ENCODE measurements at places on chromosomes 11 and 22.

- no peak for DNase-seq
Observed at GRCh38 chr11:83835423-83835822, 549.3 kb upstream of the CCDC90B start.

DNA sequence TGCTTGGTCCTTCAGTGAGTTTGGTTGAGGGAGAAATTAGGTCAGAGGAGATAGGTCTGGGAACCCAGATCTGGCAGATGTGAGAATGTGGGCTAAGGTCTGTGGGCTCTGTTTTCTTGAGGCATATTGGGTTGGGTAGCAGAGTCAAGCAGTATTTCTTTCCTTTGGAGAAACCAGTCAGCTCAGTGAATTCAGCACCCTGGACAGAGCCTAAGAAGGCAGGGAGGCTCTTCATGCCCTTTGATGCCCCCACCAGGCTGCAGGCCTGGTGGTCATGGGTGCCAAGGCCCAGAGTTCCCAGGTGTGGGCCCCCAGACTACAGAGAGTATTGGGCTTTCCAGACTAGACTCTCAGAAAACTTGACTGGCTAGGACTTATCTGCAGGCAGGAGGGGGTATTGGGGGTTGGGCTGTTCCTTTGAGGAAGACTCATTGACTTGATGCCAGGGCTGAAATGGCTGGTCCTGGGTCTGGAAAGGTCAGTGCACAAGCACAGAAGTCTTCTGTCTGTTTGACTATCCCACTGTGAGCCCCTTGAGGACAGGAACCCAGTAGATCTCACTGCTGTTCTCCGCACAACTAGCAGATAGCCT lies 45.3 kb upstream of the NECTIN1 start:
- no peak for DNase-seq

GRCh38 chr11:9605742-9606141 lies 32.3 kb downstream of the WEE1 start:
- no peak for DNase-seq

- DNase-seq, result no peak
Observed at GRCh38 chr22:27022896-27023361, 365.5 kb downstream of the MIAT start.

GRCh38 chr11:80868831-80869230 lies 1428.0 kb upstream of the TENM4 start:
- no peak for DNase-seq

DNA sequence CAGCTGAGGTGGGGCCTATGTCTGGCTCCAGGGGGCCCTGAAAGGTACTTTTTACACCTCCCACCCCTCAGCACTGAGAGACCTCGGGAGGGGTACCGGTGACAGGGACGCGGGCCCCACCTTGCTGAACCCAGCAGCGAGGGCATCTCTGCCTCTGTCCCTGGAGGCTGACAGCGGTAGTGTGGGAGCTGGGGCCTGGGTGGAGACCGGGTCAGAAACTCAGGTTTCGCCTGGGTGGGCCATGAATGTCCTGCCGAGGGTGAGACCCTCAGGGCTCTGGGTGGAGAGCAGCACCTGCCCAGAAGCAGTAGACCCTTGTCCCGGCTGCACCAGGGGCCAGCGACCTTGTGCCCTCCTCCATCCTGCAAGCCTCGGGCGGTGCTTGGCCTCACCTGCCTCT lies 22.2 kb downstream of the PTDSS2 start:
- DNase-seq, result no peak

DNA sequence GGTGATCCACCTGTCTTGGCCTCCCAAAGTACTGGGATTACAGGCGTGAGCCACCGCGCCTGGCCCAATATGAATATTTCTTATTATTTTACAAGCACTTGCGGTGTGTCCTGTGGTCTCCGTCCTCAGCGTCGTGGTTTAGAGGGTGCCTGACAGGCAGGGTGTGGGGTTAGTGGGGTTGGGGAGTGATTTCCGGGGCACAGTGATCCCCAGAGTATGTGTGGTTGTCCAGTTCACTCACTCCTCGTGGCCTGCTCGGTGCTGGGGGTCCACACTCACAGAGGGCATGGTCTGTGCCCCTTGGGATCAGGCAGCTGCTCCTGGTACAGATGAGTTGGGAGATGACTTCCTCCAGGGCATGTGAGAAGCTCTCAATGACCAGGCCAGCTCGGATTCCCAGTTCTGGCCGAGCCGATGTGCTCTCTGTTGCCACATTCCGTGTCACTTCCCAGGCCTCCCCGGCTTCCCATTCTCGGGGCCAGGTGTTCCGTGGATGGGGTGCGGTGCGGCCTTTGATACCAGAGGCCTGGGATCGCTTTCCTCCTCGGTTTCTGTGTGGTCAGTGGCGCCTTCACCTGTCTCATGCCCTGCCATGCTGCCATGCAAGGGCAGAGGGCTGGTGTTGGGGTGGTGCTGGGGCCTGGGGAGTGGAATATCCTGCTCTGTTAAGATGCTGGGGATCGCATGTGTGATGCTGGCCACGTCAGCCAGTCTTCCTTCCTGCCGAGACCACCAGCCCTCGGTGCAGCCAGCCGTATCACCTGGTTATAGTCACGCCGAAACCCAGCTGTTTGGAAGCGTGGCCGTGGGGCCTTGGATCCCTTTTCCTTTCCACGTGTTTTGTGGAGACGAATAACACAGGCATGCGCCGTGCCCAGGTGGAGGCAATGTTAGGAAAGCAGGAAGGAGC lies 39.6 kb downstream of the PARVB start:
- DNase-seq, result no peak

DNA sequence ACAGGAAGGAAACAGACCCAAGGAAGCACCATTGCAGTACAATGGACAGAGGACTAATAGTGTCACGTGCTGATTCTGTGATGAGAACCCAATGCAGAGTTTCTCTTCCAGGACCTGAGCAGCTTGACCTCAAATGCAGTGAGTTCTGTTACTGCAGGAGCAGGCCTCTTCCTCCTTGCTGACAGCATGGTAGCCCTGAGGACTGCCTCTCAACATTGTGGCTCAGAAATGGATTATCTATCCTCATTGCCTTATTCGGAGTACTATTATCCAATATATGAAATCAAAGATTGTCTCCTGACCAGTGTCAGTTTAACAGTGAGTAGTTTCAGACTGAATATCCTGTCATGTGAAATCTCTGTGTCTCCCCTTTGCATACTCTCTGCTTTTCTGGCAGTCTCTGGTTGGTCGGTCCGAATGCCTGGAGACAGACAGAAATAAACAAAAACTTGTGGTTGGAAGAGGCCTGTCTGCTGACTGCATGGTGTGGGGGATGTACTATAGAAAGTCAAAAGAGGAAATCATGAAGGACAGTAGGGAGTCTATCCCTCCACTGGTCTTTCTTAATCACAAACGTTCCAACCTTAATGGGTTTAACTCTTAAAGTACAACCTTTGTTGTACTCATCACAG lies 6.9 kb upstream of the MS4A14 start:
- no peak for DNase-seq

DNA sequence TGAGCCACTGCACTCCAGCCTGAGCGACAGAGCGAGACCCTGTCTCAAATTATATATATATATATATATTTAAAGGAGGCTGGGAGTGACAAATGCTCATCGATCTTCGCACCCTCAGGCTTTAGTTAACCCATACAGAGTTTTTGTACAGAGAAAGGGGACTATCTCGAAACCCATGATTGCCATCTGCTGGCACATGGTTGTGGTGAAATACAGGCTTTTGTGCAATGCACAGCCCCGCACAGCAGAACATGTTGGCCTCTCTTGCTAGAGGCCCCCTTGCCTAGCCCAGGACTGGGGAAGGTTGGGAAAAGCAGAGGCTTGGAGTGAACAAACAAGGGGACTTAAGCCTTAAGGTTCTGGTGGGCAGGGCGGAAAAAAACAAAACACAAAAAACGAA lies 3.6 kb downstream of the MYBPC3 start:
- no peak for DNase-seq

DNA sequence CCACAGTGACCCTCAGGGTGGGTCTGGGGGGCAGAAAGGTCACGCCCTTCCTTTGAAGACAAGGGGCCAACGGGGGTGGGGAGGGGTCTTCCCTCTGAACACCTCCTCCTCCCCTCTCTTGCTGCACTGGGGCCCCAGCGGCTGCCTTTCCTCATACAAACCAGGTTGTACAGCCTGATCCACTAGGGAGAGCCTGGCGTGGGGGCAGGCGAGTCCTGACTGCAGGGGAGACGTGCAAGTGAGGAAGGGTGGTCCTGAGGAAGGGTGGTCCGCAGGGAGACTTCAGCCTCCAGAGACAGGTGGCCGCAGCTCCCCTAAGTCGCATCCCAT lies 43.6 kb upstream of the LINC01488 start:
- DNase-seq, result no peak

- DNase-seq, result no peak
Observed at GRCh38 chr11:105838668-105839384, 183.2 kb downstream of the MSANTD4 start.

- no peak for DNase-seq
Observed at GRCh38 chr22:23859201-23859600, 1.5 kb downstream of the SLC2A11 start.

DNA sequence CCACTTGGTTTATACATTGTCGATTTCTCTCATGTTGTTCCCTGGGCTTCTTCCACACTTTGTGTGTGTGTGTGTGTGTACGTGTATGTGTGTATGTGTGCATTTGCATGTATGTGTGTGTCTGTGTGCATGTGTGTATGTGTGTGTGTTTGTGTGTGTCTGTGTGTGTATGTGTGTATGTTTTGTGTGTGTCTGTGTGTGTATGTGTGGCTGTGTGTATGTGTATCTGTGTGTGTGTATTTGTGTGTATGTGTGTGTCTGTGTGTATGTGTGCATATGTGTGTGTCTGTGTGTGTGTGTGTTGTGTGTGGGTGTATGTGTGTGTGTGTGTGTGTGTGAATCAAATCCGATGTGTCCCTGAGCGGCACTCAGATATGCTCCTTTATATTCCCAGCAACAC lies 4.5 kb upstream of the SCGB1D2 start:
- DNase-seq, result no peak

GRCh38 chr11:61782841-61783240 lies 9.6 kb downstream of the TMEM258 start:
- DNase-seq, result no peak

DNA sequence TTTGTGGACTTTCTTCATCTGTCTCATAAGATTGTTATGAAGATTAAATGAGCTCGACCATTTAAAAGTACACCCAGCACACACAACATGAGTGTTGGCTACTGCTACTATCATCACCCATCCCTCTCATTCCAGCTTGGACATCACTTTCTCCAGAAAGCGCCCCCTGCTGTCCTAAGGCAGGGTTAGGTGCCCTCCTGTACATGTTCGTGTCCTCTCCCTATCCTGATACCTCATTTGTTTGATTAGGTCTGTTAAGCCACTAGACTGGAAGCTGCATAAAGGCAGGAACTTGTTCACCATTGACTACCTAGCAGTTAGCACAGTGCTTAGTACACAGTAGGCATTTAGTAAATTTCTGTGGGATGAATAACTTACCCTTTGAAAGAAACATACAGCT lies 85.5 kb downstream of the ENTHD1 start:
- peak; percentile 14 for DNase-seq

DNA sequence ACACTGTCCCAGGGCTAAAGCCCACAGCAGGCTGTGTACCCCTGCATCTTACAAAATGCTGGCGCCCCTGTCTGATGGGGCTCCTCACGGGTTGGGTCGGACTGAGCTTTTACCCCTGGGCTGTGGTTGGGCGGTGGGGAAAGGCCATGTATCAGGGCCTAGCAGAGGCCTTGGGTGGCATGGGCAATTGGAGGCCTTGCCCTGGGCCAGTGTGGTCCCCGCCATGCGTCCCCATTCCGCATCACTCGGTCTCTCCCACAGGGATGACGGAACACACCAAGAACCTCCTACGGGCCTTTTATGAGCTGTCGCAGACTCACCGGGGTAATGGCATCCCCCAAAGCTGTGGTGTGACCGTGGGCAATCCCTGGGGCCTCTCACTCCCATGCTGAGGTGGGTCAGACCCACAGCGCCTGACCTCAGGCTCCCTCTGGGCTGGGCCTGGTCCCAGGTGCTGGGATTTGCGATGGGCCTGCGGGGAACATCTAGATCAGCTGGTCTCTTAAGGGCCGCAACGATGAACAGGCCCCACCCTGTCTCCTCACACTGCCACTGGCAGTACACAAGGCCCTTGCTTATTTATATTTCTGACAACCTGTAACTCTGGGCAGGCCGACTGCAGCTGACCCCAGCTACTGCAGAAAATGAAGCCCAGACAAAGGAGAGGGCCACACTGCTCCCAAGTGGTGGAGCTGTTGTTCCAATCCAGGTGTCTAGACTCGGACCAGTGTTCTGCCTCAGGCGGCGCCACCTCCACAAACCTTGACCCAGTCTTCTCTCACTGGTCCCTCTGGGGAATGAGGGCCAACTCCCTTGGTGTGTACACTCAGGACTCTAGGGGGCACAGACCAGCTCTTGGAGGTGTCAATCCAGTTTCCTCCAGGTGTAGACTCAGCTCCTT lies 12.3 kb downstream of the SLC16A8 start:
- no peak for DNase-seq

GRCh38 chr22:43136255-43136654 lies 6.9 kb downstream of the MCAT start:
- peak; percentile 18 for DNase-seq

DNA sequence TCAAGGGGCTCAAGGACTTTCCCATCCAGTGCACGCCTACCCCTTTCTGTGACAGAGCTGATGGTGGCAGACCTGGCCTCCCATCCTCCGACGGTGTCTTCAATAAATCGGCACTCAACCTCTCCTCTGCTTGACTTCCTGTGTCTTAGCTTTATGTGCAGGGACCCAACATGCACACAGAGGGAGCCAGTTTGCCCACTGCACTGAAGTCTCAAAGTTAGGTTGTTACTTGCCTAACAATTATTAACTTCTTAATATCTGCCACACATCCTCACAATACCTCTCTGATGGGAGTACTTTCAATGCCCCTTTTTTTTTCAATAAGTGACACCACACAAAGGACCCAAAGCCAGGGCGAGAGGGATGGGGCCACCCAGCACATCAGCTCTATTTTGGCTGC lies 3.6 kb downstream of the IZUMO1R start:
- no peak for DNase-seq

GRCh38 chr22:42801252-42802080 lies 55.6 kb downstream of the ARFGAP3 start:
- no peak for DNase-seq

GRCh38 chr11:99142237-99142636 lies 121.5 kb downstream of the CNTN5 start:
- no peak for DNase-seq

GRCh38 chr11:120800206-120800605 lies 223.7 kb upstream of the TBCEL start:
- DNase-seq, result no peak

DNA sequence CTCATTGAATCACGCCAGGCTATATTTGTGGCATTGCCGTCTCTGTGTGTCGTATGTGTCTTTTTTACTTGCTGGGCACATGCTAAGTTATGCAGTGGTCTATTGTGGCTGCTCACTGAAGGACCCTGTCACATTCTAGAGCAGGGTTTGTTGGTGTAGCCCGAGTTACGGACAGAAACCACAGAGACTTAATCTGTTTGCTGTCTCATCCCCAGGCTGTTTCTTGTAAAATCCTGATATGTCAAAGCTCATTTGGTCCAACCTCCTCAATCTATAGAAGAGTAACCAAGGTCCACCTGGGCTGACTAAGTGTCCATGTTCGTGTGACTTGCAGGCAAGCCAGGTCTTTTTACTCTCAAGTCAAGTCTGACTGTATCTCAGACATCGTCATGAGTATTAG lies 5.0 kb downstream of the DPF2 start:
- no peak for DNase-seq

All from stimulated activated CD4-positive, alpha-beta T cell treated with anti-CD3 and anti-CD28 coated beads, Interleukin-4, amount 100 ng/mL, for 4 hours (primary cell).